ENCODE measurements at places on chromosomes 5 and 9.

DNA sequence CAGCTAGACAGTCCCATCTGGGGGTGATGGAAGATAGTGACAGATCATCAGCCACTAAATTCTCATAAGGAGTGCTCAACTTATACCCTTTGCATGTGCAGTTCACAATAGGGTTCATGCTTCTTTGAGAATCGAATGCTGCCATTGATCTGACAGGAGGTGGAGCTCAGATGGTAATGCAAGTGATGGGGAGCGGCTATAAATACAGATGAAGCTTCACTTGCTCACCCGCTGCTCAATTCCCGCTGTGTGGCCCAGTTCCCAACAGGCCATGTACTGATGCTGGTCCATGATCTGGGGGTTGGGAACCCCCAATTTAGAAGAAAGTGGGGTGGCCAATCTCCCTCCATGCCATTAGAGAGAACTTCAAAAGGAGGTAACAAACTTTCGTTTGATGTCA is 44.9 kb upstream of the ZNF462 start:
- DNase-seq: no peak

- DNase-seq: no peak
Observed at GRCh38 chr9:95864852-95865580, 10.5 kb upstream of the ERCC6L2 start.

DNA sequence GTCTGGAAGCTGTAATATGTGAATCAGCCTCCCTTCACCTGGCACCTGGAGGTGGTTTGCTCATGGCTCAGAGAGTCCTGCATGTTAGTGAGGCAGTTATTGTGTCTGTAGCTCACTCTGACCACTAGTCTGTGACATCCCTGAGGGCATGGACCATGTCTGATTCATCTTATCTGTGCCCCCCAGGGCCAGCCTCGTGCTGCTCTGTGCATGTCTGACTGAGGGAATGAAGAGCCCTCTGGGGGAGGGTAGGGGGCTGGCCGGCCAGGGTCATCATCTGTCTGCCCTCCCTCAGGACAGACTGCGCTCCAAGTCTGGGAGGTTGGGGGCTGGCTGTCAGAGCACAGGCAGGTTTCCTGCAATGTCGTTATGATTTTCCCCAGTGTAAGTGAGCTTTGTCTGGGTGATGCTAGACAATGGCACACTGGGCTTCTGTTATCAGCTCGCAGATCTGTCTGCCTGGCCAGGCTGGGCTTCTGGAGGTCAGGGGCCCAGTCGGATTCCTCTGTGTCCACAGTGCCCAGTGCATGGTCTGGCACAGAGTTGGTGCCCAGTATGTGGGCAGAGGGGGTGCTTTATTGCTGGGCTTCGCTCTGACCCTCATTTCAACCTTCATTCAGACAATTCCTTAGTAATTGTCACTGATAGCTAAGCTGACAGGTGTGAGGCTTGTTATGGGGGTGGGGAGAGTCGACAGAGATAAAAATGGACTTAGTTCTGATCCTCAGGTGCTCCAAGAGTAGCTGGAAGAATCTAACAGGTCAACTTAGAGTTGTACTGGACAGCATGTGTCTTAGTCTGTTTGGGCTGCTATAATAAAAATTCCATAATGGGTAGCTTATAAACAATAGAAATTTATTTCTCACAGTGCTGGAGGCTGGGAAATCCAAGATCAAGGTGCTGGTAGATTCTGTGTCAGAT is 85.7 kb upstream of the SHB start:
- DNase-seq: no peak

GRCh38 chr5:132825834-132826391 is 4.5 kb downstream of the SHROOM1 start:
- no peak for DNase-seq

DNA sequence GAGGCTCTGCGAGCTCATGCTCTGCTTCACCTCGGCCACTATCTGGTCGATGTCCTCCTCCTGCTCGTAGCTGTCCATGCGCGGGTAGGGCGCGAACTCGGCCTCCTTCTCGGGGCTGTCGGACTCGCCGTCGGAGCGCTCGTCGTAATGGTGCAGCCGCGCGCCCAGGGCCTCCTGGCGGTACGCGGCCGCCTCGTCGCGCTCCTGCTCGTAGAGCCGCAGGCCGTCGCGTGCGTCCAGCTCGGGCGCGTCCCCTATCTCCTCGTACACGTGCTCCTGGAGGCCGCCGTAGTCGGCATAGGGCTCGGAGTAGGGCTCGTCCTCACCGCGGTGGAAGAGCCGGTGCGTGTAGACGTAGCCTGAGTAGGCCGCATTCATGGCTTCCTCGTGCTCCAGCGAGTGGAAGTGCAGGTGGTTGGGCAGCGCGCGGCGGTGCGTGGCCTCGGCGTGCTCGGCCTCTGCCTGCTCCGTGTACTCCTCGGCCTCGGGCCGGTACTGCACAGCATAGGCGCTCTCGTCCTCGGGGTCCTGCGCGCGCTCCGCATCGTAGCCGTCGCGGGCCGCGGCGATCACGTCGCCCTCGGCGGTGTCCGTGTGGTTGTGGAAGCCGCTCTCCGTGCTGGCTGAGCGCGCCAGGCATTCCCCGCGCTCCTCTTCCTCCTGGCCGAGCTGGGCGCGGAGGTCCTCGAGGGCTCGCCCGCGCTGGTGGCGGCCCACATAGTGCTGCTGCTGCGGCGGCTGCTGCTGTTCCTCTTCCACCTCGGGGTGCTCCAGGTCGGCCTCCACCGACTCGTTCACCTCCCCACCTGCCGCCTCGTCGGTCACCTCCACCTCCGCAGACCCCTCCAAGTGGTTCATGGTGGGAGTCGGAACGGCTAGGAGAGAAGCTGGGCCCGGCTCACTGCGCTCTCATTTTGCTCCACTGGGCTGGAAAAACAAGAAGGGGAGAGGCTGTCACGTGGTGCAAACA is 155.5 kb downstream of the APBA1 start:
- DNase-seq: no peak

Measured in COR-L47 (cell line).